ENCODE measurements at places on chromosomes 3 and 15.
A peak's percentile ranks its signal among the peaks of the same experiment; 100 is the strongest.

DNA sequence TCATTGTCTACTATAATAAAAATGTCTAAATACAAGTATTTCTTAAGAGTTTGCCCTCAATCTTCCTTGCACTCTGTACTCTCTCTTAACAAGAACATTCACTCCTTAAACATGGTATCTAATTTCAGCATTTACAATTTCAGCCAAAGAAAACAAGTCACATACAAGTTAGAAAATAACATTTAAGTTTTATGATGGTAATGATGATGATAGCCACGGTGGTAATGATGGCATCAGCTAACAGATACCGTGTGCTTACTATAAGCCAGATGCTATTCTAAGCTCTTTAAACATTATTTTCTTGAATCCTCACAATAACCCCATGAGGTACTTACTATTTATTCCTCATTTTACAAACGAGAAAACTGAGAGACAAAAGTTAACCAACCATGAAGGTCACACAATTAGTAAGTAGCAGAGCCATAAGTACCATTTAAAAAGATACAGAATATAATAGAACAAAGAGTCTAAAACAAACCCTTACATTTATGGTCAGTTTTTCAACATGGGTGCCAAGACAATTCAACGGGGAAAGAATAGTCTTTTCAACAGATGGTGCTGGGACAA is 7.4 kb downstream of the SPICE1 start:
- no peak for DNase-seq

- no peak for DNase-seq
These were observed 41.8 kb downstream of the CHSY1 start for GRCh38 chr15:101210058-101210457.

- no peak for DNase-seq
These were observed 1.8 kb downstream of the LMCD1 start for GRCh38 chr3:8503461-8503860.

GRCh38 chr3:183409219-183409618 is 19.2 kb downstream of the MCF2L2 start:
- no peak for DNase-seq

GRCh38 chr15:78438619-78439285 is 736 bp downstream of the IREB2 start:
- peak; percentile 61 for DNase-seq

DNA sequence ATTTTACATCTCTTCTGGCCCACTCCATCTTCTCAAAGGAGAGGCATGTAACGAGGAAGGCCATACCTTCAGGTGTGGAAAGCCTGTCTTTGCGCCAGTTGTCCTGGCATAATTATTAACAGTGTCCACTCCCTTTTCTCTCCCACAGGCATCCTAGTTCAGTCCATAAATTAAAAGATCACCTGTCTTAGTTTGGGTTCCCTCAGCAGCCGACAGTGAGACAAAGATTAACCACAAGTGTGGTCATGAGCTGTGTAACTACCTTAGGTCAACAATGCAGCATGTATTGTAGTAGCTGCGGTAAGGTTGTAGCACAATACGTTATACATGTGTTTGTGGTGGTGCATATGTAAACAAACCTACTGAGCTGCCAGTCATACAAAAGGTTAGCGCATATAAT is 103.3 kb upstream of the GALNT15 start:
- no peak for DNase-seq

GRCh38 chr3:113535898-113536297 is 3.5 kb downstream of the SIDT1 start:
- no peak for DNase-seq

- no peak for DNase-seq
These were observed 143.5 kb downstream of the GAP43 start for GRCh38 chr3:115766587-115767482.

DNA sequence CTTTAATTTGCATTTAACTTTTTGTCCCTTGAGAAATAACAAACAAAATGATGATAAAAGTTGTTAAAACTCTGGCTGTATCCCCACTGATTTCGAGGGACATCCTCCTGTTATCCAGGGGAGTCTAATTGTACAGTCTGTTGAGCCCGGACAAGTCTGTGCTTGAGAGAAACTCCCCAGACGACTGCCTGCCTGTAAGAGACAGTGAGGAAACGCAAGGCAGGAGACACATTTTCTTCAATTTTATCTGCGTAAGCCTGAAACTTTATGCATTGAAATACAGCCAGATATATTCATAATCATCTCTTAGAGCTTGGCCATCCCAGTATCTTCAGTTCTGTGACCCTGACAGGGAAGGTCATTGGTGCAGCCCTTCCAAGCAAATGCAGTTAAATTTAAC is 97.7 kb downstream of the ROBO2 start:
- DNase-seq: no peak

GRCh38 chr3:78545827-78546226 is 1222.0 kb downstream of the ROBO1 start:
- no peak for DNase-seq

GRCh38 chr3:184479426-184480126 is 82.0 kb upstream of the EPHB3 start:
- no peak for DNase-seq

- DNase-seq: no peak
These were observed 21.0 kb upstream of the SLC25A38 start for GRCh38 chr3:39362192-39362591.

- DNase-seq: no peak
These were observed 4.4 kb upstream of the DLG1 start for GRCh38 chr3:197302696-197303341.

DNA sequence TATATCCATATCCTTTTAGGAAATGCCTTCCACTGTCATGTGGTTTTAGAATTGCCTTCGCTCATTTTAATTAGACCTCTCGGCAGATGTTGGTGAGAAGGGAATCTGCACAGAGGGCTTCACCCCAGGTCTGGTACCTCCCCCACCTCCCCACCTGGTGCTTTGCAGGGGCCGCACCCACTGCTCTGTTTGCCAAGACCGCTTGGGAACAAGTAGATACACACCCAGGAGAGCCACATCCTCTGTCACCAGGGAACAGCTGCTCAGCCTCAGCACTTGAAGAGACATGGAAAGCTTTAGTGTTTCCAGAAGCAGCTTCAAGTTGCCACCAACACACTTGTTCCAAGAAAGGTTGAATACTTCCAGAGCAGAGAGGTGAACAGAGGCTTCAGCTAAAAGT is 21.8 kb downstream of the LRRC31 start:
- no peak for DNase-seq

GRCh38 chr15:26971271-26972018 is 464 bp downstream of the GABRG3 start:
- peak; percentile 64 for DNase-seq

- no peak for DNase-seq
These were observed 47.5 kb upstream of the TRIM42 start for GRCh38 chr3:140630366-140630765.

GRCh38 chr3:138459619-138460535 is 25.5 kb downstream of the ESYT3 start:
- peak; percentile 38 for DNase-seq

DNA sequence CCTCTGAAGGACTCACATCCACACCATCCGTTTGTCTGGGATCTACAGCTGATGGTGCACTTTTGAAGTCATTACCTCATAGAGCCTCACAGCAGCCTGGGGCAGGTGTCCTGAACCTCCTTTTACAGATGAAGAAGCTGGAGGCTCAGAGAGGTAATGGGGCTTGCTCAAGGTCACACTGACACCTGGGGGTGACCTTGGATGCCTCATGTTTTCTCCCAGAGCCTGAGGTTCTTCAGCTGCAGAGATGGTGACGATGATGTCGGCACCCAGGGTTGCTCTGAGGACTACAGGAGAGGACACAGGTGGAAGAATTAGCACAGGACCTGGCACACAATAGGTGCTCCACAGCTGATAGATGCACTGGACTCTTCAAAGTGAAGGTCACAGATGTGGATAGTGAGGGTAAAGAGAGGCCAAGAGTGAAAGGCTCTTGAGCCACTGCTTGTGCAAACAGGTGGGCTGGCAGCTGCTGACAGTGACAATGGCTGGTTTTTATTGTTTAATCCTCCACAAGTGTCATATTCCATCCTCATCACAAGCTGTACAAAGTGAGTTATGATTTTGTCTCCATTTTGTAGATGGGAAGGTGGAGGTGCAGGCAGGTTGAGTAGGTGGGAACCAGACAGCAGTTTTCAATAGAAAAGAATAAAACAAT is 17.4 kb upstream of the ATP2B2 start:
- no peak for DNase-seq

DNA sequence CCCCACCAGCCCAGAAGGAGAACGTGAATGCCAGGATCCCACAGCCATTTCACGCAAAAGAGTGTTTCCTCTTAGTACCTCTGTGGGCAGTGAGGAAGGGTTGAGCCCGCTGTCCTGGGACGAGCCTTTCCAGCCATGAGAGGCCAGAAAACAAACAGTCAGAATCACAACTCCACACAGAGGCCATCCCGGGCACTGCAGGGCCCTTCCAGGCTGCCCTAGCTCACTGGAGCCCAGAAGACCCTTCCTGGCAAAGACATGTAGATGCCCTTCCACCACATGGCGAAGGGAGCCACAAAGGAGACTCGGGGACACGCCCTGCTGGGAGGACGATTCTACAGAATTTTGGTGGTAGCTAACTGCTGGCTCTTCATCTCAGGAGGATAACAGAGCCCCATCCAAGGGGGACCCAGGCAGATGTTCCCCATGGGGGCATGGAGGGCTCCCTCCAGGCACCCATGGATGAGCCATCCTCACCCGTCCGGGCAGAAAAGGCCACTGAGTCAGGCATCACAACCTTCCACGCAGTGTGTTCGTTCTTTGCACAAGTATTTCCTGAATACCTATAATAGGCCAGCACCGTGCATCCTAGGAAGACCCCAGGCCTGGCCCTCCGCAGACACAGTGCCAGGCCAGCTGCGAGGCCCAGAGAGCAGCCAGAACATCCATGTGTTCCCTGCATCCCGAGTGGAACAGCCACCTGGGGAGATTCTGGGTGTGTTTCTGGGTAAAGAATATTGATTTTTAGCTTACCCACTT is 47.2 kb downstream of the SLC12A8 start:
- peak; percentile 72 for DNase-seq

GRCh38 chr3:81434161-81434560 is 327.3 kb downstream of the GBE1 start:
- no peak for DNase-seq

DNA sequence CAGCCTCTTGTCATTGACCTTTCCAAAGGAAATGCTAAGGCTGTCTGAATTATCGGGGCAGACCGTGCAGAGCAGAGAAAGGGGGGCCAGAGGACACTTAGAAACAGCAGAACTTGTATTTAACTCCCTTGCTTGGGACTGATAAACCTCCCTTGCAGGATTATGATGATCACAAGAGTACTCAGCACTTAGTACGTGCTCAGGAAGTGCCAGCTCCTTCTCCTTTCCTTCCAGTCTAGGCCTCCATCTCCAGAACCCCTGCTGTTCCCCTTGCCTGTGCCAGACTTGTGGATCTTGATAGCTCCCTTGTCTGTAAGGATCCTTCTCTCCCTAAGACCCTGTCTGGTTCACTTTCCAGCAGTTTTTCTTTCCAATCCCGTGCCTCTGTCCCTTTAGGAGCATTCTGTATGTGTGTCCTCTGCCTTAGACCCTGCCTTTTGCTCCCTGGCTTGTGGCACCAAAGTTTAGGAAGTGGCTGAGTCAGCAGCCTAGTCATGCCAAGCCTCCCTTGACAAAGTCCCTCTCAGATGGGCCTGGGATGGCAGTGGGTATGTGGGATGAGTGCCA is 747 bp downstream of the SORD start:
- no peak for DNase-seq

DNA sequence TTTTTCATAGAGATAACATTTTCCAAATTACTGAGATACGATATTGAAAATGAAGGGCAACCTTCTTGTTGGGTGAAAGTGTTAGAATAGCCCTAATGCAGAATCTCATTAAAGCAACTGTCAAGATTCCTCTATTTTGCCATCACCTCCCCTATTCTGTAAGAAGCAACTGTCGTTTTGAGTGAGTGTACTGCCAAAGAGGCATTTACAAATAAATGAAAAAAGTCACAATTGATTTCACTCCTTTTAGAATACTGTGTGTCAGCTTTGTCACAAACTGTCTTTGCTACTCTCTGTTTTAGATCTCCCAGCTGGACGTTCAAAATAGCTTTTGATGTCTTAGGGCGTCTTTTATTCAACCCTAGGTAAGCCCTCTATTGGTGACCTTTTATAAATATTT is 322.8 kb upstream of the NAALADL2 start:
- no peak for DNase-seq

DNA sequence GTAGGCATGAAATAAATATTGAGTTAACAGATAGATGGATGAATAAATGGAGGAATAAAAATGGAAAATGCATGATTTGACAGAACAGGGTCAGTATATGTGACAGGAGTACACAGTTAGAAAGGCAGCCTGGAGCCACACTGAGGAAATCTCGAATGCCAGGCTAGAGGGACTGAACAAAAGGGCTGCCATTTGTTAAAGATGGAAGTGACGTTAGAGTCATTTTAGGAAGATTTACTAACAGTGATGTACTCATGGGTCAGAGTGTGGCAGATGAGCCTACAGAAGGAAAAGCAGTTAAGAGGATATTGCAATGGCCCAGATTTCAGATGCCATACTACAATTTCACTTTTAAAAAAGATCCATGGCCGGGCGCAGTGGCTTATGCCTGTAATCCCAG is 7.4 kb upstream of the TMPRSS7 start:
- DNase-seq: no peak

DNA sequence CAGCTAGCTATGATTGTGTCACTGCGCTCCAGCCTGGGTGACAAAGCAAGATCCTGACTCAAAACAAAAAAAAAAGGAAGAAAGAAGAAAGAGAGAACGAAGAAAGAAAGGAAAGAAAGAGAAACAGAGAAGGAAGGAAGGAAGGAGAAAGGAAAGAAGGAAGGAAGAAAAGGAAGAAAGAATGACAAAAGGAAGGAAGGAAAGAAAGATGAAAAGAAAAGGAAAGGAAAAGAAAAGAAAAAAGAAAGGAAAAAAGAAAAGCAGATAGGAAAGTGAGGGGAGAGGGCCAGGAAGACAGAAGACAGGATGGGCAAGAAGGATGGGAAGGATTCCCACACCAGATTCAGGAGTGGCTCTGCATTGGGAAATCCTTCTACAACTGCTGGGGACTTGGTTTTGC is 44.9 kb downstream of the GOLGA6L2 start:
- DNase-seq: no peak

- no peak for DNase-seq
These were observed 160.5 kb upstream of the CCDC54 start for GRCh38 chr3:107216711-107217110.

- DNase-seq: no peak
These were observed 410.3 kb downstream of the NAALADL2 start for GRCh38 chr3:175269394-175269793.
